ENCODE measurements at places on chromosomes 12 and 14.

- DNase-seq: no peak
These were observed 30.1 kb downstream of the LRFN5 start for GRCh38 chr14:41636492-41637392.

DNA sequence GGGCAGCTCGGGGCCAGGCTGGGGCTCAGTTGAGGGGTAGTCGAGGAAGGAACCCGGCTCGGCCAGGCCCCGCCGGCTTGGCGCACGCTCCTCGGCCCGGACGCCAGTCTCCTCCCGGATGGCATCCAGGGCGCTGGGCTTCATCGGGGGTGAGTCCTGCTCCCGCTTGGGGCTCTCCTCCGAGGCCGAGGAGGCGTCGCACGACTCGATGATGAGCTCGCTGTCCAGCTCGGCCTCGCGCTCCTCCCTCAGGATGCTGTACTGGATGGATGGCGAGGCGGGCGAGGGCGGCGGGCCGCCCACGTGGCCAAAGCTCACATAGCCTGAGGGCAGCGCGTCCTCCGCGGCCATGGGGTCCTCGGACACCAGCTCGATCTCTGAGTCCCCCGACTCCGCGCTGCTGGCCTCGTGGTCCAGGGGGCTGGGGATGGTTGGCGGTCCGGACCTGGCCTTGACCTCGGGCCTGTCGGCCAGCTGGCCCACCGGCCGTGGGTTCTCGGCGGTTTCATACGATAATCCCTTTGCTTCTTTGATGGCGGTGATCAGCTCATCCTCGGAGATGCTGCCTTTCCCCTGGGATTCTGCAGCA is 143.4 kb downstream of the RTN1 start:
- no peak for DNase-seq

- DNase-seq: no peak
These were observed 33.2 kb downstream of the KLRG1 start for GRCh38 chr12:9022592-9022991.

DNA sequence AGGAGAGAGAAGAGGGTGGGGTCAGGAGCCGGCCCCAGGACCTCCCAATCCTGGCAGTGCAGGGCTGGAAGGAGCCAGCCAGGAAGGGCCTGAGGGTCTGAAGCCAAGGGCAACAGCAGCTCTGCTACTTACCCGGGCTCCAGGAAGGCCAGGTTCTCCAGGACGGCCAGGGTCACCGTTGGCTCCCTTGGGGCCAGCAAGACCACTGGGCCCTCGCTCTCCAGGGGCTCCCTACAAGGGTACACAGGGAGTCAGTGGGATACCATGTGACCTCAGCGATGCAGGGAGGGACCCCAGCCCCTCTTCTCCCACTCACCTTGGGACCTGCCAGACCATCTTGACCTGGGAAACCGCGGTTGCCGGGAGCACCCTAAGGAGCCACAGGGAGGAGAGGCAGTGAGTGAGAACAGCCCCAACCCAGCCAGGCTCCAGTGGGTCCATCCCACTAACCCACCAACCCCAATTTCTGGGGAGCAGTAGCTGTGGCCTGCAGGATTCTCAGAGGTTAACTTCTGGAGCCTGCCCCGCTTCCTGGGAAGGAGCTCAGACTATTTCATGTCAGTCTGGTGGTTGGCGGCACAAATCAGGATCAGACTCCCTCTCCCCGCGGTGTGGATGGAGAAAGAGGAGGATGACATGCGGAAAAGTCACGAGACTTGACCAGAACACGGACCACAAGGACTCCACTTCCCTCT is 18.5 kb downstream of the COL2A1 start:
- no peak for DNase-seq

- no peak for DNase-seq
These were observed 59.5 kb upstream of the IGF1 start for GRCh38 chr12:102539651-102540553.

DNA sequence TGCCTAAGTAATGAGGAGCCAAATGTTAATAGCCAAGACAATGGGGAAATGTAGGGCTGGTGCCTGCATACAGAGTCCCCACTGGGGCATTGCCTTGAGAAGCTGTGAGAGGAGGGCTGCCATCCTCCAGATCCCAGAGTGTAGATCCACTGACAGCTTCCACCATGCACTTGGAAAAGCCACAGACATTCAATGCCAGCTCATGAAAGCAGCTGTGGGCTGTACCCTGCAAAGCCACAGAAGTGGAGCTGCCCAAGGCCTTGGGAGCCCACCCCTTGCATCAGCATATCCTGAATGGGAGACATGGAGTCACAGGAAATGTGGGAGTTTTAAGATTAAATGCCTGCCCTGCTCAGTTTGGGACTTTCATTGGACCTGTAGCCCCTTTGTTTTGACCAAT is 244.7 kb downstream of the BTG1 start:
- no peak for DNase-seq

DNA sequence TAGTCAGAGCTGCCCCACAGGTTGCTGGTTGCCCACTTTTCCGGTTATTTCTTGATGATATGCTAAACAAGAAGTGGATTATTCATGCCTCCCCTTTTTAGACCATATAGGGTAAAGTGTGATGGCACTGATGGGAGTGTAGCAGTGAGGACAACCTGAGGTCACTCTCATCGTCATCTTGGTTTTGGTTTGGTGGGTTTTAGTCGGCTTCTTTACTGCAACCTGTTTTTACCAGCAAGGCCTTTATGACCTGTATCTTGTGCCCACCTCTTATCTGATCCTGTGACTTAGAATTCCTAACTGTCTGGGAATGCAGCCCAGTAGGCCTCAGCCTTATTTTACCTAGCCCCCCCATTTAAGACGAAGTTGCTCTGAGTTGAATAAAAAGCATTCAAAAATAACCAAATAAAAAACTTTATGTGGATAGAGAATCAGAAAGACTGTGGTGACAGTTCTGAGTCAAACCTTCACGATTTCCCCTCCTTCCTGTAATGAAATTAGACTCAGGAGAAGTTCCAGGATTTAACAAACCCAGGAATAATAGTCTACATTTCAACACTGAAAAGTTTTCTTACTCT is 144.2 kb downstream of the PAWR start:
- no peak for DNase-seq

DNA sequence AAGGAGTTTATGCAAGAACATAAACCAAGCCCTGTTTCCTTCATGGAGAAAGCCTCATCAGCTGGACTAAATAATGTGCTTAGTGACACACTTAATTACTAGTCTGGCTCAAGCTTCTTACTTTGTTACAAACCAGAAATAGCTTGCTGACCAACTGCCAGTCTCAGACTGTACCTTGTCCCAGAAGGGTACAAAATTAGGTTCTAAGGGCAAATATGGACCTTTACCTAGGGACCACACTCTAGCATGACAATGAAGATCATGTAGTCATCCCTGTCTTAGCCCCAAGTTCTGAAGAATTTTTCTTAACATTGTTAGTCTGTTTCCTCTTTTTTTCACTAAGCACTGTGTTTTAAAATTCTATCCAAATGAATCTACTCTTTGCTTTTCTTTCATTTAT is 2.2 kb downstream of the AMN1 start:
- no peak for DNase-seq

- no peak for DNase-seq
These were observed 218.6 kb downstream of the PAX9 start for GRCh38 chr14:36880276-36880675.

DNA sequence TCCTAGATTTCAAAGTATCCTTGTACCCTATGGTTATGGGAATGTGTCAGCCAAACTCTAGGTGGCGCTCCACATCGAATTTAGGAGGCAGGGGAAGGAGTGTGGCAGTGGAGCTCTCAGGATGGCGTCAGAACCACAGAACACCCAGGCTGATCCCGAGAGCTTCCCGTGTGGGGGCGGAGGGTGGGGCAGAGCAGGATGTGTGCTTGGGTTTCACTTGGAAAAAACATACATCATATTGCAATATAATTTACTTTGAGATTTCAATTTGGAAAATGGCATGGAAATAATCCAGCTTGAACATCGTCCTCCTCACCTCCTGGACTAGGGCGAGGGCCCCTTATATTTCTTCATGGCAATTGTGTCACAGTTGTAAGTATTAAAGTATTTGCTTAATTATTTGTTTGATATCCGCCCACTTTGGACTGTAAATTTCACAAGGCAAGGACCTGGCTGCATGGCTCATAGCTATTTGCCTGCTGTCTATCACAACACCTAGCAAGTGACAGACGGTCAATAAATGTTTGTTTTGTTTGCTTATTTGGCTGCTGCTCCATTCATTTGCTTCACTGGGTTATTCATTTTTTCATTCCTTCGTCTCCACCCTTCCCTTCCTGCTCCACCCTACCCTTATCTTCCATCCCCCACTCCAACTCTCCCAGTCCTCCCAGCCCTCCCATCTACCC is 221.5 kb upstream of the HMGA2 start:
- DNase-seq: no peak

- DNase-seq: no peak
These were observed 174.3 kb downstream of the FOXN3 start for GRCh38 chr14:89242652-89243279.

- no peak for DNase-seq
These were observed 32.1 kb downstream of the GPHN start for GRCh38 chr14:66540038-66540437.

GRCh38 chr14:53663709-53664108 is 292.9 kb downstream of the BMP4 start:
- no peak for DNase-seq

DNA sequence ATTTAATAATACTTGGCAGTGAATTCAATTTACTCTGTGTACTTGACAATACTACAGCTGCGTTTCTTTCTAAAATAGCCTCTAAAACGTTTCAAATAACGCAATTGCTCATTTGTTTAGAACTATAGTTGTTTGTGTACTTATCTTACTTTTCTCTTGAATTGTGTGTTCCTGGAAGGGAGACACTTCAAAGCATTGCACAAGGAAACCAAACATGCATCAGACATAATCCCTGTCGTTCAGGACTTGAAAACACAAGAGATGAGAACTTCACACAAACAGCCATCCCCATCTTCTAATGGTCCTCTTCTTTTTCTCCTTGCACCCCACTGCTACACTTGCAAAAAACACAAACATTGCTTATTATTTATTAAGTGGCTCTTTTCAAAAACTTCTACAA is 38.5 kb downstream of the PTGER2 start:
- DNase-seq: no peak
